Left colon (tissue), 2 donors: ENCODE measurements at places on chromosomes 16 and 17.
A peak's percentile ranks its signal among the peaks of the same experiment; 100 is the strongest.

DNA sequence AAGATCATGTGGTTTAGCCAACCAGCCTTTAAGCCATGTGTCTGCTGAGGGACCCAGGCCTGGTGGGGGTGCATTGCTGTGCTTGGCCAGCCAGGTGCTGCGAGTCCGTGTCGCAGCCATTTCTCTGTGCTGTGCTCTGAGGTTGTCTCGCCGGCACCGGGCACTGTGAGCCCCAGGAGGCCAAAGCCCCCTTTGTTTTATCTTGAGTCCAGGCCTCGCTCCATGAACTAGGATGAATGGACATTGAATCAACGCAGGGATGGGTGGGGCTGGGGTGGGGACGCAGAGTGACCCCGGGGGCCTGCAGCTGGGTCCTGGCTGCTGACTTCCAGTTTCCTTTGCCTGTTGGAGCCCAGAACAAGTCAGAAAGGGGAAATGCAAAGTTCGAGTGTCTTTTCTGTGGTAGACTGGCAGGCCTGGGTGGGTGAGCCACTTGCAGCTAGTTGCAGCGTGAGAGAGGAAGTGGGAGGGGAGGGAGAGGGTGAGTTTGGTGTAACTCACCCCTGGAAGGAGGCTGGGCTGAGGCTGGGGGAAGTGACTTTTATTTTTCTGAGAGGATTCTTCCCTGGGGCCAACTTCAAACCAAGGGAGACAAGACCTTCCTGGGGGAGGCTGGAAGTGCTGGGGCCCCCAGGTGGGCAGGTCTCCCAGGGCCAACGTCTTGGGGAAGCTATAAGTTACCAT lies 324.7 kb downstream of the SEC14L1 start:
- peak; percentile 63 for DNase-seq

DNA sequence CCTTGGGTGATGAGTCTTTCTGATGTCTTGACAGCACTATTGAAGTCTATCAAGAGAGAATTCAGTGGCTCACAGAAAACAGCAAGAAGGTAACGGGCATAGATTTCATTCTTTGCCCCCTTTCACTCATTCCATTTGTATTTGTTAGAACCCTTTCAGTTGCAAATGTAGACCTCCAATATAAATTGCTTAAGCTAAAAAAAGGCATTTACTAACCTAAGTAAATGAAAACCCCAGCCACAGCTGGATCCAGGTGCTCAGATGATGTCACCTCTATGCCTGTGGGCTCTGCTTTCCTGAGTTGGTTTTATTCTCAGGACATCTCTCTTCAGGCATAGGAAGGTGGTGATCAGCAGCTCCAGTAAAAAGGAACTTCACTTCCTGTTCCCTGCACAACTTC lies 11.1 kb downstream of the VWA3A start:
- DNase-seq, result no peak

GRCh38 chr16:3085868-3086595 lies 13.1 kb downstream of the ZSCAN10 start:
- DNase-seq, result no peak

DNA sequence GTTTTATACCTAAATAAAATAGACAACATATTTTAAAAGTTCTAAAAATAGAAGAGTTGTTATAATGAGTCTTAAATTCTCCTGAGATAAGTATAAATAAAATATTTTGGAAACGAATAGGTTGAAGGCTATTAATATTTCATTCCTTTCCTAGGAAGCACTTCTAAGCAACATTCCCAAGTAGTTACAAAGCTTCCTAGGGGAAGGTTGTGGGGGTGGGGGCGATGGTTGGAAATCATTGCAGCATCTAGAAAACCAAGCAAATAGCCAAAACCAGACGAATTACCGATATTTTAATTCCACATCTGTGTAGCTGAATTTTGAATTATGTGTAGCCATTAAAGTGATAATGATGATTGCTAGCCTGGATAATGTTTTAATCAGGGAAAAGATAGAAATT lies 26.9 kb downstream of the PTRH2 start:
- no peak for DNase-seq

DNA sequence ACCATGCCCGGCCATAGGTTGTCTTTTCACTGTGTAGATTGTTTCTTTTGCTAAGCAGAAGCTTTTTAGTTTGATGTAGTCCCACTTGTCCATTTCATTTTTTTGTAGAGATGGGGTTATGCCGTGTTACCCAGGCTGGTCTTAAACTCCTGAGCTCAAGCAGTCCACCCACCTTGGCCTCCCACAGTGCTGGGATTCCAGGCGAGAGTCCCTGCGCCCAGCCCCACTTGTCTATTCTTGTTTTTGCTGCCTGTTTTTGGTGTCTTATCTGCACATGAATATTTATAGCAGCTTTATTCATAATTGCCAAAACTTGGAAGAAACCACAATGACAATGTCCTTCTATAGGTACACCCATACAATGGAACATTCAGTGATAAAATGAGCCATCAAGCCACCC lies 18.8 kb upstream of the SBK1 start:
- DNase-seq, result no peak

DNA sequence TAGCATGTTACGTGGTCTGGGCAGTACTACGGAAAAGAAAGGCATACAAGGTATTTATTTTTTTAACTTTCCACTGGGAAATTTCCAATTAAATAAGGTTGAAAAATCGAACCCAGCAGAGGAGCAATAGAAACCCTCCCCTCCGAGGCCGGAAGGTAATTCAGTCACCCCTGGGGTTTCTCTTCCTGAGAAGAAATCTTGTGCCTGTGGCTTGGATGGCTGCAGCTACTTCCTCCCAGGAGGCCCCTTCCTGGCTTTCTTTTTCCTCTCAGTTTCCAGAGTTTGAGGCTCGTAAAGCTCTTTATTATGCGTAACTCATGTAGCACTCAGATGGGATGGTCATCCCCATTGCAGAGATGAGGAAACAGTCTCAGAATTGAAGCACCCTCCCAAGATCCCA lies 140.3 kb downstream of the ASIC2 start:
- DNase-seq, result no peak

- peak; percentile 76 for DNase-seq
These were observed 162.9 kb downstream of the COPRS start for GRCh38 chr17:31696184-31696602.
